ENCODE measurements at places on chromosomes 4 and X.

- no peak for DNase-seq
Measured at GRCh38 chrX:29762006-29762405, 453.4 kb upstream of the MAGEB2 start.

GRCh38 chr4:182729516-182729915 lies 187.7 kb downstream of the DCTD start:
- DNase-seq = no peak

- no peak for DNase-seq
Measured at GRCh38 chr4:17463606-17464005, 48.3 kb downstream of the QDPR start.

DNA sequence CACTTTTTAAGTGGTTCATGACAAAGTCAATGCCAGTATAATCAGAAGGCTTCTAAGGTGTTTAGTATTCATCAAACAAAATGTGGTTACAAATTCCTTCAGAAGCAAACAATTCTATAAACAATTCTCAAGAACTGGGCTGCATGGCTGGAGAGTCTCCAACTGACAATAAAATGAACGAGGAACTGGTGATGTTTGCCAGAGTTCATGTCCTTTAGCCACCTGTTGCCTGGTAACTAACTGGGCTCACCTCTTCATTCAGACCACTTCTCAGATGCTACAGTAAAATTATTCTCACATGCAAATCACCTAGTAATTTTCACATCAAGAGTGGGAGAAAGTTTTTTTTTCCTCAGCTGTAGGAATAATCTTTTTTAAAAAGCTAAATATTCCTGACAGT lies 53.3 kb downstream of the CAMK2D start:
- no peak for DNase-seq

GRCh38 chr4:138275216-138275615 lies 33.1 kb upstream of the SLC7A11 start:
- DNase-seq = no peak

DNA sequence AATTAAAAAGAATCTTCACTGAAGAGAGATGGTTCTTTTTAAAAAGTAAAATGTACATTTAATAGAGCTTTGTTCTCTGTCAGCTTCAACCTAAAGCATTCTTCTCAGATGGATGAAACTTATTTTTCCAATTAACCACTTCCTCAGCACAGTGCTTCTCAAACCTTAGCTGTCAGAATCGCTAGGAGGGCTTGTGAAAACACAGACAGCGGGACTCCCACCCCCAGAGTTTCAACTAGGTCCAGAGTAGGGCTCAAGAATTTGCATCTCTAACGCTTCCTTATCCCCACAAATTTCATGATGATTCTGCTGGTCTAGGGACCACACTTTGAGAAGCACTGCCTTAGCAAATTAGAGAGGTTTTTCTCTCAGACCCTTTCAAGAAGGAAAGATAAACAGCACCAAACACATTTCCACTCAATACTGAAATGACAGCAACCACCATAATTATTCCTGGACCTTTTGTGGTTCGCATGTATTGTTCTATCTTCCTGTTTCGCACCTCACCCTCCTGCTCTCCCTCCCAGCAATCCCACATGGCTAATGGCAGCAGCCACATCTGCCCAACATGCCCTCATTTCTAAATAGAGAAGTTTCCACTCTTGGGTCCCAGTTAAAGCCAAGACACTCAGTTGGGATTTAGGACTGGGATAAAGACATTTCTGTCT lies 73.2 kb downstream of the ZNF827 start:
- no peak for DNase-seq

GRCh38 chrX:39551762-39552161 lies 546.0 kb downstream of the BCOR start:
- DNase-seq = no peak

DNA sequence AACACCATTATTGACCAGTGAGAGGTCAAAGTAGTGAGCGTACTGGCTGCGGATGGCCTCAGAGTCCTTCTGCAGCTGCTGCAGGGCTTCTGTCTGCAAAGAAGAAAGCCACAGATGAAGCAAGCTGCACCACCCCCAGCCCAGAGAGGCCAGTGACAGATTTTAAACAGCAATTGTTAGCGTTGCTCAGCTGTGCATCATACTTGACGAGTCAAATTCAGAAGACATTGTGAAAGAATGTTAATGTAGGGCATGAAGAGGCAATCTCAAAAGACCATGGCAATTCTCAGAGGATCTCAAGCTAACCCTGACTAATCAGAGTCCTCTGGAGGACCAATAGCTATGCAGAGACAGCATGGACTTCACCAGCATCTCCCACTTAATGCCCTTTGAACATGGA lies 16.6 kb downstream of the DKC1 start:
- DNase-seq = no peak

DNA sequence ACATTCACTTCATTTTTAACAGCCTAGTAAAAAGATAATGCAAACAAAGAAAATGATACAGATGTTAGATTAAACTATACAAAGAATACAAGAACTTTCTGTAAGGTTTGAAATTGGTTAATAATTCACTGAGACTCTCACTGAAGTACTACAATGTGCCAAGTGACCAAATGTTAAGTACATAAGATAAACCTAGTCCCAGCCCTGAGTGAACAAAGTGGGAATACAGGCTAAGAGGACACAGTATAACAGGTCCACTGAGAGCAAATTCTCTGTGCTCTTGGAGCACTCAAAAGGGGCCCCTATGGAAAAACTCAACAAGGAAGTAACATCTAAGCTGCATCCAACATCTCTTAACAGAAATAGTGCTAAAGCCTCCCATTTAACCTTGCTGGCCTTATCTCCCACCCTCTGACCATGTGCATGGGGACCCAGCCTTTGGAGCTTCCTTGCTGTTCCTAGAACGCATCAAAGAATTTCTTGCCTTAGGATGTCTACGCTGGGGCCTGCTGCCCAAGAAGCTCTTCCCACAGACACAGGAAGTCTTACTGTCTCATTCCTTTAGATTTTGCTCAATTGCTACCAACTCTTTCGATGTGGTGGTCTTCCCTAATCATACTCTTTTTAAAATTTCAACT lies 113.4 kb downstream of the ZAR1 start:
- no peak for DNase-seq

GRCh38 chr4:18297684-18298083 lies 276.1 kb upstream of the LCORL start:
- DNase-seq = no peak

DNA sequence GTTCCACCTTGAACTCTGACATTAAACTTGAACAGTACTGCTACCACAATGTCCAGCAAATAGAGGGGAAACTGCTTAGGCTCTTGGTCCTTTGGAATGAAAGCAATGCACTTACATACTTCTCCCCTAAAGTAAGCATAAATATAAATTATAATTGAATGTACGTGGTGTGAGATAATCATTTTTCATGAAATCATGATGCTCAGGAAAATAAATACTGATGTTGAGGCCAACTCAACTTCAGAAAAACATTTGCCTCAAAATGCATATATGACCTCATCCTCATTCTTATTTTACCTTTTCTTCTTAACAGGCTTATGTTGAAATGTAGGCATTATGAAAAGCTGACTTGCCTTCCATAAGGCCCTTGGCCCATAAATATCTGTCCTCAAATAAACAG lies 166.3 kb downstream of the KDR start:
- no peak for DNase-seq

GRCh38 chrX:24395775-24396174 lies 35.3 kb downstream of the SUPT20HL1 start:
- peak; percentile 57 for DNase-seq

DNA sequence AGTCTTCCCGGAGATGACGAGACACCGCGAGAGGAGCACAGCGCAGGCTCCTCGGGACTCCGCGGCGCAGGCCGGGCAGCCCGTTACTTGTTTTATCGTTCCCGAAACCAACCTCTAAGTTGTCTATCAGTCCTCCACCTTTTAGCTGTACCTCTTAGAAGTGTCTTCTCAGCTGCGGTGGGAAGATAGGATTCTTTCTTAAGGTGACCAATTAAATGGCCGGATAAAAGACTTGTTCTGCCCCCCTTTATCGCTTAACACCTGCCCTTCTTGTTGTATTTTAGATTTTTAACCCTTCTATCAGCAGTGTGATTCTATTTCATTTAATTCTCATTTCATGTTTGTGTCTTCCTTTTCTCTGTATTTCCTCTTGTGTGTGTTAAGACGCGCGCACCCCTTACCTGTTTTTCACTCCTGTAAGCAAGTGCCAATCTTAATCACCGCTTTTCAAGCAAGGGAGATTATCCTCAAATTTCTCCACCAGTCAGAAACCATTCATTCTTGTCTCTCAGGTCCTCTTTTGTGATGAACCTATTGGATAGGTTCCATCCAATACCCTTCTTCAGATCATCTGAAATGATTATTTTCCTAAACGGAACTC lies at the start of gene SLC9B2:
Gene SLC9B2, minus strand, starts transcription at position 15 of the 601 bp plus-strand sequence. CDS start 9,211 bp downstream, outside the sequence.
- DNase-seq = no peak

DNA sequence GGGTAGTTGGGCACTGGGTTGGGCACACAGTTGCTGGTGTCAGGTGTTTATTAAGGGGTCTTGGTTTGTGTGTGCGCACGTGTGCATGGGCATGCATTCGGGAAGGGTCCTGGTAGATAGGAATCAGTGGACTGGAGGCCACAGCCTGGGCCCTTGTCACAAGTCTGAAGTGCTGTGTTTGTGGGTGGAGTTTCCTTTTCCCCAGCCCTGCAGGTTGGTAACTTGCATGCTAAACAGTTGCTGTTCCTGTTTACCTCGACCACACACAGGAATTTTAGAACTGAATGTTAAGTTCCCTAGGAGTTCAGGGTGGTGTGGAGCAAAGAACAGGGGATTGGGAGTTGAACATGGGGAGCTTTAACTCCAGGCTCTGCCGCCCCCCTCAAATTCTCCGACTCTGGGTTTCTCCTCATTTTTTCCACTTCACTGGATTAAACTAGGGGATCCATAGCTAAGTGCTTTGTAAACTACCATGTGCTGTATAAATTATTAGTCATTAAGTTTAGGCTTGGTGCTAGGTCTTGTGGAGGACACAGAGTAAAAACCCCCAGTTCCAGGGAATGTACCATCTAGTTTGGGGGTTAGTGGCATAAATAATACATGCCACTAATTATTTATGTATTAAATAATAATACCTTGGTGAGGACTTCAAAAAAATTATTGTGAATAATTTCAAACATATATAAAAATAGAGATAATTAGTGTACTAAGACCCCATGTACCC lies 49.0 kb downstream of the STARD8 start:
- DNase-seq = no peak

GRCh38 chr4:77927991-77928925 lies 65.6 kb downstream of the MRPL1 start:
- DNase-seq = peak; percentile 11

- DNase-seq = peak; percentile 15
Measured at GRCh38 chr4:147924604-147925412, 192.9 kb downstream of the ARHGAP10 start.

- DNase-seq = peak; percentile 26
Measured at GRCh38 chr4:122674371-122674770, 53.5 kb upstream of the IL21 start.

DNA sequence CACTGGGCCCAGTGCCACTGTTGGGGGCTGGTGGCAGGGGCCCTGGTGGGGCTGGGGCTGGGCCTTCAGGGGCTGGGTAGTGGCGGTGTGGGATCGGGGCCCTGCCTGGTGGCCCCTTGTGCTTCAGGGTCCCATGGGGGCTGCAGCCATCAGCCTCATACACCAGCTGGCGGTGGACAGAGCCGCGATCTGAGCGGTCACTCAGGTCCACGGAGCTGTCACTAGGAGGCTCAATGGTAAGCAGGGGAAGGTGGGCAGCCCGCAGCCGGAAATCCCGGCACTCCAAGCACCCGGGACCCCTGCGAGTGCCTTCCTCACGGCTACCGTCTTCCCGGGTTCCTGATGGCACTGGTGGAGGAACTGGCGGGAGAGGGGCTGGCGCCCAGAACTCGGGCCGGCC lies 25.5 kb upstream of the KDM5C start:
- no peak for DNase-seq

DNA sequence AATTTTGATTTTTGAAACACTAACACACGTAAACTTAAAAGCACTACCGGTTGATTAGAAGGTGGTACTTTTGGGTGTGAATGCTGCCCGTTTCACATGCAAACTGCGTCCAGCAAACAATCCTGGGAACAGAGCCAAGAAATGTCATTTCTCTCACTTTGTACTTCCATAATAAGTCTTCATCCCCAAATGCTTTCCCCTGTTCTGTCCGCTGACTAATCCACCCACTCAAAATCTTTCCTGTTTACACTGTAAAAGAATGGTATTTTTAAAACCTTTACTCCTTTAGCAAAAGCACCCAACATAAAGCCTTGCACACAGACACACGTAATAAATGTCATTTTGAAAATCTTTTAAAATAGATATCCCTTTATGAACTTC lies 39.1 kb upstream of the PDLIM5 start:
- peak; percentile 48 for DNase-seq

DNA sequence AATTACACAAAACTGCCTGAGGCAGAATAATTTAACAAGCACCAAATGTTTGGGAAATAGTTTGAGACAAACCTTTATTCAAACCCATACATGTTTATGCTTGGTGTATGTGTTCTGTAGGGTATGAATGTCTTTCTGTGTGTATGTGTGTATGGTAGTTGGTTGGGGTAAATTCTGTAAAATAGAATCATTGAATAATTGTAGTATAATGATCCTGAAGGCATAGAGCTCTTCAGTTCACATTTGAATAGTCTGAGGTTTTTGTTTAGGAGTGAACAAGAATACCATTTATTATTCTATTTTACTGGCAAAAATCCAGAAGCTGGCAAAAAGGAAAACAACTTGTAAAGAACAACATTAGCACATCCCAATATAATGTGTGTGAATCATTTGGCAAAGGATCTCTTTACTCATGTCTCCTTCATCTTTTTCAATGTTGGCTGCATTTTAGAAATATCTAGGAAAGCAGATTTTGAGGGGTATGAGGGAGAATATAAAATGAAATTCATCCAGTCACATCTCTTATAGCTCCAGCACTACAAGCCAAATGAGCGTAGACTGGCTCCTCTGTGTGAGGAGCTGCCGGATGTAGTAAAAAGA lies 360.0 kb downstream of the CHIC1 start:
- DNase-seq = no peak

DNA sequence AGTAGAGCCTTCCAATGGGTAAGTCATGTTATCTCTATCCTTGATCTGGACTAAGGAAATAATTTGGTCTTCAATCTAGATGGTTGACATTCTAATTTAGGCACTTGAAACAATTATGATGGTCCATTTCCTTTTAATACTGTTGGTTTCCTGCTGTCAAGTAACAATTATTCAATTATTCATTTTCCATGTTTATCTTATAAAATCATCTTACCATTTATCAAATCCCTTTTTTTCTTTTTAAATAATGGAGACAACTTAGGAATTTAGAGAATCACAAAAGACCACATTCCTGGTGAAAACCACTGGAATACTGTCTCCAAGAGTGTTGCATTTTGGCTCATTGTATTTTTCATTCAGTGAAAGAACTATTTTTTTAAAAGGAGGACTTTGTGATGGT lies 148.7 kb upstream of the CTSO start:
- no peak for DNase-seq

- no peak for DNase-seq
Measured at GRCh38 chrX:19954335-19955096, 36.3 kb downstream of the BCLAF3 start.

Data from HT1080 (cell line).